Sigmoid colon (tissue), 7 donors: ENCODE measurements at places on chromosomes 13 and 19.

GRCh38 chr13:111006506-111007031 is 91.7 kb upstream of the ANKRD10 start:
- no peaks in the 10 kb centered on the region for H3K27me3 ChIP-seq
- H3K4me1 ChIP-seq, result no peaks in the 10 kb centered on the region
- H3K27ac ChIP-seq, result peak overlapping the region; percentile 94
- peak overlapping the region; percentile 1 for H3K4me3 ChIP-seq

GRCh38 chr19:5799247-5800241 is 5.3 kb upstream of the NRTN start:
- no peak for DNase-seq
- peaks cover 17% of the 10 kb centered on the region for H3K4me1 ChIP-seq
- peaks cover 27% of the 10 kb centered on the region for H3K27me3 ChIP-seq
- H3K4me3 ChIP-seq, result no peak overlapping the region

DNA sequence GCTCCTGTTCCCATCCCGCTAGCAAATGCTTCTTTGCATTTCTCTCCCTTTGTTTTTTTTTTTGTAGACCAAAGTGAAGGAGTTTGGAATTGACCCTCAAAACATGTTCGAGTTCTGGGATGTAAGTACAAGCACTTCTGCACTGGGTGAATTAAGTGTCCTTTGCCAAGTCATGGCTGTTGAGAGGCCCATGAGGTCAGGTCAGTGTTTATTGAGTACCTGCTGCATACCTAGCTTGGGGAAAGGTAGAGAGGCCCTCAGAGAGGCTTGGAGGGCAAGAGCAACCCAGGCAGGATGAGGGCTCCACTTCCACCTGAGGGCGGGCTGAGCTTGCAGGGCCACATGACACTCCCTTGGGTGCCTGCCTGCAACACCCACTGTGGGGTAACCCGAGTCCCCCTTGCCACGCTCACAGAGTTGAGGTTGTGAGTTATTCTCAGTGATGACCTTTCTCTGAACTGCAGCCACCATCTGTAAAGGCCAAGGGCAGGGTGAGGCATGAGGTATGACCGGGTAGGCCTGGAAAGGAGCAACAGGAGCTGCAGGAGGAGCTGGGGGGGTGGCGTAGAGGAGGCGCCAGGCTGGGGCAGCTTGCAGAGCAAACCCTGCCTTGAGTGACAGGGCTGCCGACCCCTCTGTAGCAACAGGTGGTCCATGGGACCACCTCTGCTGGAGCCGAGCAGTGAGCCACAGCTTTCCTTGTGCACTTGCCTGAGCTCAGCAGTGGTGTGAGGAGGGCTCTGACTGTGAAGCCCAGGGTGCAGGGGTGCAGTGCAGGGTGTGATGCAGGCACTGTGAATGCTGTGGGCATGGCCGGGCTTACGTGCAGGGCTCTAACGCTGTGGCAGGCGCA is 16.6 kb downstream of the GPI start:
- no peaks in the 10 kb centered on the region for H3K4me1 ChIP-seq
- no peak overlapping the region for H3K27ac ChIP-seq
- no peak for DNase-seq
- H3K27me3 ChIP-seq, result no peaks in the 10 kb centered on the region
- no peak overlapping the region for H3K4me3 ChIP-seq

DNA sequence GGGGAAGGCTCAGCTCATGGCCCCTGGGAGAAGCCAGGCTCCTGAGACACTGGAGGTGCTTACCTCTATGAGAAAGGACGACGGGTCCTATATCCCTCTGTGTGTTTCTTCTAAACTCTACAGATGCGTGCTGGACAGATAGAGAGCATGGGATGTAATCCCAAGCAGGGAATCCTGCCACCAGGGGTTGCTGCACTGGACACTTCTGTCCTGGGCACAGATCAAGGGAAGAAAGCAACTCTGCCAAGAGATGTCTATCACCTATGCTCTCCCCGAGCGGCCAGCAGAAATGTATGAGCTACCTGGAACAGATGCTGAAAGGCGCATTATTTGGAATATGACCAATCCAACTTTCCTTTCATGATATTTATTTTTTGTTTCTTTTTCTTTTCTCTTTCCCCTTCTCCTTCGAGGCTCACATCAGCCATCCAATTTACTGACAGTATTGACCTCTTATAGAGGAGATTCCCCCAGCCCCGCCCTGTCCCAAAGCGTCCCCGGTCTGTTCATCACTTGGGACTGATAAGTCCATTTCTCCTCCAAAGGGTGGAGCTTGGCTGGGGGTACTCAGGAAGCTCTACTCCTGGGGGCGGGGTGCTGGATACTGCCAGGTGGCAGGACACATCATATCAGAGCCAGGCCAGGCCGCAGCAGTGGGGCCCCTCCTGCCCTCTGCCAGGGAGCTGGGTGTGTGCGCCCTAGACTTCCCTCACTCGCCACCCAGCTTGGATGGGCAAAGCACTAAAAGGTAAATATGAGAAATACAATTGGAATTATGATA is 34.2 kb downstream of the TSHZ3 start:
- H3K36me3 ChIP-seq, result no peaks in the 10 kb centered on the region
- no peak overlapping the region for H3K27ac ChIP-seq
- no peaks in the 10 kb centered on the region for H3K27me3 ChIP-seq
- DNase-seq, result peak; percentile 65
- H3K4me1 ChIP-seq, result no peaks in the 10 kb centered on the region

DNA sequence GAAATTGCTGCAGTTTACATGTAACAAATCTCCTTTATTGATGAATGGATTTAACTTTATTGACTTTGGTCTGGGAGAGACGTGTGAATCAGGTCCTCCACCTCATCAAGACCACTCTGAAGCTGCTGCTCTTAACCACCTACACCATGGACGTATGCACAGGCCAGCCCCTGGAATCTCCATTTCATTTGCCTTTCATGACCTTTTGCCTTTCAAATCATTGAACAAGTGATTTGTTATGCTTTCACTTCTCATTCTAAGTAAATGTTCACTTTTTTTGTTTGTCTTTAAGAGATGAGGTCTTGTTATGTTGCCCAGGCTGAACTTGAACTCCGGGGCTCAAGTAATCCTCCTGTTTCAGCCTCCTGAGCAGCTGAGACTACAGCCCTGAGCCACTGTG is 240.0 kb upstream of the SERP2 start:
- no peaks in the 10 kb centered on the region for H3K27me3 ChIP-seq
- H3K27ac ChIP-seq, result no peak overlapping the region
- no peak overlapping the region for H3K4me3 ChIP-seq
- H3K4me1 ChIP-seq, result no peaks in the 10 kb centered on the region

DNA sequence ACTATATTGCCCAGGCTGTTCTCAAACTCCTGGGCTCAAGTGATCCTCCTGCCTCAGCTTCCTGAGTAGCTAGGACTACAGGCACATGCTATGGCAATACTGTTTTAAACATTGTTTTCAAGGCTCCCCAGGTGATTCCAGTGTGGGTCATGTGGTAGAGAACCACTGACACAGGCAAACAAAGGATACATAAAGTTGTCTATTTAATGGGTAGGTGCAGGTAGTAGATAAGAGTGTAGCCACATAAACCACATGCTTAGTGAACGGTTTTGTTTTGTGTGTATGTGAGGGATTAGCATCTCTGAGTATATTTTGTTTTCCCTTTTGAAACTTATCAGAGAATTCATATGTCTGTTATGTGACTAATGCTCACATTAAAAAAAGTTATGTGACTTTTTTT is 36.7 kb downstream of the USPL1 start:
- H3K27me3 ChIP-seq, result no peaks in the 10 kb centered on the region
- no peak overlapping the region for H3K4me3 ChIP-seq
- H3K36me3 ChIP-seq, result peaks cover 74% of the 10 kb centered on the region
- no peak overlapping the region for H3K27ac ChIP-seq
- H3K4me1 ChIP-seq, result peaks cover 3% of the 10 kb centered on the region
